Testis (tissue), 5 donors: ENCODE measurements at places on chromosomes 3 and 15. TPM values are rescaled to one million over a fixed set of nuclear protein-coding genes. Genes with fewer than 3 reads are reported as not detected.
A peak's percentile ranks its signal among the peaks of the same experiment; 100 is the strongest.

The GTF2A2 gene
- total RNA-seq, result 82.9 TPM

The PPP1R14D gene
- 0.43 TPM for total RNA-seq

The SH2D7 gene
- 1.5 TPM for total RNA-seq

The DPPA2 gene
- total RNA-seq, result 6.6 TPM

The PLA2G4E gene
- 0.71 TPM for total RNA-seq

DNA sequence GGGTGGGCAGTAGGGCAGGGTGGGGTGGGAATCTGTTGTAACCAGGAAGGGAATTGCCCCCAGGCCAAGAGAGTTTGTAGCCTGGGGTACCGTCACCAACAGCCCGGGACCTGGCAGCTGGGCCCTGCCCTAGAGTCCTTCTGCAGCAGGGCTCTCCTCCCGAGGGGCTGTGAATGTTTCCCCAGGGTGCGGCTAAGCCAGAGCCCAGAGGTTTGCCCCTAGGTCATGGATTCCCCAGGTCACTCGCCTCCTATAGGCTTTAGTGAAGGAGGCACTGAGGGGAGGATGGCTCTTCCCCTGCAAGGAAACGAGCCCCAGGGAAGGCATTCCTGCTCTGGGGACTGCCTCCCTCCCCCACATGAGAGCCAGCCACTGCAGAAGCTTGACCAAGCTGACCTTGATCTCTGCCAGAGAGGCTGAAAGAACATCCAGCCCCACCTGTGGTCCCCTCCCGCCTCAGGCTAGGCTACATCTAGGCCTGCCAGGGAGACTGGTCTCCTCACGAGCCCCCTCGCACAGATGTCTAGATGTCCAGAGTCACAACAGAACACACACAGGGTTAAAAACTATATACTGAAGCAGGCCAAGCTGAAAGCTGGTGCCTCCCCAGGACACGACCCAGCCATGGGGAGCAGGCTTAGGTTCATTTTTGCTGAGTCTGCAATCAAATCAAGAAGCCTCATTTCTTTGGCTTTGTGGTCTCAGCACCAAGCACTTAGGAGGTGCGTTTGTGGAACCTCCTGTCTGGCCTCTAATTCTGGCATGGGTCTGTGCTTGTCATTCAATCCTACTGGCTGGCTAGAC lies 69.1 kb upstream of the TAMM41 start:
- no peaks in the 10 kb centered on the region for H3K27me3 ChIP-seq
- peaks cover 7% of the 10 kb centered on the region for H3K4me1 ChIP-seq
- no peak overlapping the region for H3K4me3 ChIP-seq
- no peak overlapping the region for H3K27ac ChIP-seq
- H3K36me3 ChIP-seq, result no peaks in the 10 kb centered on the region

- no peaks in the 10 kb centered on the region for H3K36me3 ChIP-seq
- no peaks in the 10 kb centered on the region for H3K4me1 ChIP-seq
- H3K27ac ChIP-seq, result no peak overlapping the region
- H3K4me3 ChIP-seq, result no peak overlapping the region
Observed at GRCh38 chr3:120031561-120031960, 62.7 kb downstream of the GSK3B start.

DNA sequence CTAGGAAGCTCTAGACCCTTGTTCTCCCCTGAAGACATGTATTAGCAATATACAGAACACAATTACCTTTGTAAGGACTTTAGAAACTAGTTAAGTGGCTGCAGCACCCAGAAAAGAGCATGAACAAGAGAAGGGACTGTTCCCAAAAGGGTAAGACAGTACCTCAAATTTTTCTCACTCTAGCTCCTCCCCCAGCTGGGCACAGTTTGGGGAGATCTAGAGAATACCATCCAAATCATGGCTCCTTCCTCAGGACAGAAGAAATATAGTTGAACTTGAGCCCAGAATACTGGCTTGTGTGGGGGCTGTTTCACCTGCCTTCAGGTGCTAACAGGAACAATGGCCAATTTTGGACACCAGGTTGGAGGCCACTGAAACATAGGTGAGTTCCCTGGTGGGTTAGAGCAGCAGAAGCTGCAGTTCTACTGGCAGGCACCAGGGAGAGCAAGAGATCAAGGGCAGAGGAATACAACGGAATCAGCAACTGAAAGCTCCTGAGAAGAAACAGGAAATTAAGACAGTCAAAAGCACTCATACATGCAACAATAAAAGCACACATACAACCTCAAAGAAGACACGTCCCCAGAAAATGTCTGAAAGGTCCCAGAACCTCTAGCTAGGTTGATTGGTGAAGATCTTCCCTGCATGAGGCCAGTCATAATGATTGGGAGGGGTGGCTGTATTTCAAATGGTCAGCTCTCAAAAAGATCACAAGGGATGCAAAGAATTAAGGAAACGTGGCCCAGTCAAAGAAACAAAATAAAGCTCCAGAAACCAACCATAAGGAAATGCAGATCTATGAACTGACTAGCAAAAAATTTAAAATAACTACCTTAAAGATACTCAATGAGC lies 104.9 kb upstream of the ASB14 start:
- H3K4me1 ChIP-seq, result no peaks in the 10 kb centered on the region
- H3K27ac ChIP-seq, result no peak overlapping the region
- H3K36me3 ChIP-seq, result no peaks in the 10 kb centered on the region
- H3K27me3 ChIP-seq, result no peaks in the 10 kb centered on the region

GRCh38 chr3:184248454-184249411 lies at the start of gene ALG3:
TSS of gene ALG3 (minus strand) at chr3:184248962. CDS start at chr3:184248940, 22 bp downstream.
- H3K4me3 ChIP-seq, result peak within 1 kb of the TSS; percentile 84
- H3K27me3 ChIP-seq, result no peaks in the 10 kb centered on the region
- H3K27ac ChIP-seq, result peak within 1 kb of the TSS; percentile 73
- DNase-seq, result peak; percentile 86
- H3K36me3 ChIP-seq, result no peaks in the 10 kb centered on the region

DNA sequence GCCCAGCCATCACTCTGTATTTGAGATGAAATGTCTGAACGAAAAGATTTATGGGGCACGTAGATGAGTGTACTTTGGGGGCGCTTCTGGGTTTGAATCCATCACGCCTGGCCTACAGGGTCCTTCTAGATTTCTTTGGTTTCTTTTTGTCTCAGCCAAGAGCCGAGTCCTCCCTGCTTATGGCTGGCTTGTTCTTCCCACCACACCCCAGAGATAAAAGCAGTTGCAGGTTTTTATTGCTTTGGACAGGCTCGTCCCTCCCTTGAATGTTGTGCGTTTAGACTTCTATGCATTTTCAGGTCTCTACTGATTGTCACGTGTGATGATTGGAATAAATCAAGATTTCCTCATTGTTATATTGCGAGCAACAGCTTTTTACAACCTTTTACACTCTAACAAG lies 104.8 kb upstream of the CHRNA7 start:
- no peak overlapping the region for H3K4me3 ChIP-seq
- no peaks in the 10 kb centered on the region for H3K27me3 ChIP-seq
- no peaks in the 10 kb centered on the region for H3K4me1 ChIP-seq
